ENCODE measurements at places on chromosomes 4 and X.

GRCh38 chrX:670645-671044 lies 40.1 kb downstream of the SHOX start:
- no peak for DNase-seq

DNA sequence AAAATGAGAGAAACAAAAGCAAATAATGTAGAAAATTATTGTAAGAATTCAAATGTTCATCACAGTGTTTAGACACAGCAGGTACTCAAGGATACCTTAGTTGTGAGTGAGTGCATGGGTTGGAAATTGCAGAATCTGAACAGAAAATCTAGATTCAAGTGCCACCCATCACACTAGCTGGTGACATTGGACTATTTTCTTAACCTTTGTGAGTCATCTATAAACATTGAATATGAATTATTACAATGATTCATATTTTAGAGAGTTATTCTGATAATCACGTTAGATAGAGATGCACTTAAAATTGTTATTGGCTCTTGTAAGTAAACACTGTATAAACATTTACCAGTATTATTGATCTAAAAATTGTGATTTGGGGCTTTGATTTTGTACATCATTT lies 1113.1 kb downstream of the STIM2 start:
- DNase-seq: no peak

DNA sequence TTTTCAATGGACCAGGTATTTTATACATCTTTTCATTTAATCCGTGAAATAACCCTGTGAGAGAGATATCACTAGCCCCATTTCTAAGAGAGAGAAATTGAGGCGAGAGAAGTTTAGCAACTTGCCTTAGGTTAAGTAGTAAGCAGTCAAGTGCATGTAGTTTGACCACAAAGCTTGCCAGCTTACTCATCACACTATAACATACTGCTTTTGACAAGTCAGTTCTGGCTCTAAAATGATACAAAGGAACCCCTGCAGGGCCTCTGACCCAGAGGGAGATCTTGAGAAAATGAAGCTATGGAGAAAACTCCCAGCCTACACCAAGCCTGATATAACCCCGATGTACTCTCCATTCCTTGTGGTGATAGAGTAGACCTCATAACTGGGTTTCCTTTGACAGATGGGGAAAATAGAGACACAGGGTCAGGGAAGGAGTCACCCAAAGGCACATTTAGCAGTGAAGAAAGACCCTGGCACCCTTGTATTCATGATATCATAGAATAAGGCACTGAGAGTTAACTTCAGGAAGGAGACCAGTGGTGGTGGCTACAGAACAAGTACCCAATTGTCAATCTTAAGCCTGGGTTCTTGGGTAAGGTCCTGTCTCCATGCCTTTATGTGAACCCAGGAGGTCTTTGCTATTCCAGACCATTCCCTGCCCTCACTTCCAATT lies 60.2 kb upstream of the MSN start:
- DNase-seq: no peak

- peak; percentile 1 for DNase-seq
These were observed 207.5 kb upstream of the FTHL17 start for GRCh38 chrX:31279359-31279758.

- DNase-seq: no peak
These were observed 8.8 kb downstream of the CHST7 start for GRCh38 chrX:46582325-46582724.

DNA sequence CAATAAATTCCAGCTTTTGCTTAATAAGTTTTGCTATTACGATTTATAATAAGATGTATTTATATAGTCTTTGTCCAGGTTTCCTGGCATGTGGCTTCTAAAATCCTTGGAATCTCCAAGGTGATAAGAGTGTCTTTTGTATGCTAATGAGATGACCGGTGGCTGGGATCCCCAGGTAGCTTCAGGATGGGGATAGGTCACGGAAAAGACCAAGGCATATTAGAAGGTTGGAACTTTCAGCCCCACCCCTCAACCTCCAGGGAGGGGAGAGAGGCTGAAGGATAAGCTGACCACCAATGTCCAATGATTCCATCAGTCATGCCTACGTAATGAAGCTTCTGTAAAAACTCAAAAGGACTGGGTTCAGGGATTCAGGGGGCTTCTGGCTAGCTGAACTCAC lies 41.7 kb downstream of the SMIM20 start:
- DNase-seq: no peak

- DNase-seq: no peak
These were observed 59.0 kb upstream of the AFF2 start for GRCh38 chrX:148441387-148441786.

DNA sequence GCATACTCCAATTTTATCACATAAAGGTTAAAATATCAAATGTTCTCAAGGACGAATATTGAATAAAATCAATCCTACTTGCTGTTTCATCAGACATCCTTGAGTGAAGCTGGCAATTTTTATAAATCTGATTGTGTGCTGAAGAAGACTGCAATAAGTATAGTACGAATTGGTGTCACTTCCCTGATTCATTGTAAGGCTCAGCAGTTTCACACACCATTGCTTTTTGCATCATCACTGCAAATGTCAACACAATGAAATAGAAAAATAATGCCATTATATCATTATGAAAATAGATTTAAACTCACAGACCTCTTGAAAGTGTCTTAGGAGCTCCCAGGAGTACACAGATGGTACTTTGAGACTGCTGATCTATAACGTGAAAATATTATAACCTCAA lies 172.5 kb downstream of the ANKRD50 start:
- DNase-seq: no peak

DNA sequence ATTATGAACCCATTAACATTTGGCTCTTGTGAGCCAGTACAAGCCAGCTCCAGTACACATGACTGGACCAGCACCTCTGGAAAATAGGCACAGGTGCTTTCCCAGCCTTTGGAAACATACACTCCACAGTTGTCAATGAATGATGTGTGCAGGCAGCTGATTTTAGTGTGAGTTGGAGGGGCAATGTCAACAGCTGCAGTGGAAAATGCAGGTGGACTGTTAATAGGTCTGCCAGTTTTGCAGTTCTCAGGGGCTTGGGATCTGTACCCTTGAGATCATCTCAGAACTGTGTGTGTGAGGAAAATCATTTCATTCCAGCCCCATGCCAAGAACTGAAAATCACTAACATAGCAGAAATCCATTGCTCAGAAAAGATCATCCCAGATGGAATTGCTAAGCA lies 81.7 kb upstream of the CHRDL1 start:
- no peak for DNase-seq

GRCh38 chrX:38287674-38288073 lies 39.6 kb downstream of the RPGR start:
- DNase-seq: no peak

DNA sequence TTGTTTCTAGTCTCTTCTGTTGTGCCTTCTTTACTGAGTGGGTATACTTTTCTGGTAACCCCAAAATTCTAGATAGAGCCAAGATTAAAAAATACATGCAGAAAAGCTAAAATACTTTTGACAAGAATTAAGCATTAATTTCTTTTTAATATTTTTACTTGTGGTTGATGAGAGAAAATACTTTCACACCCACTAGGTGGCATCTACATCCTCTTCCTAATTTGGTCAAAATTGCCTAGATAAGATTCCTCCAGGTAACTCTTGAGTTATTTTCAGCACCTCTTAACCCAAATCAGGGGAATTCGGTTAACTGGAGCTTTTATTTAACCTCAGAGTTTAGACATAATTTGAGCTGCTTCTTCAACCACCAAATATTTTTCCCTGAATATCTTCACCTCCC lies 28.4 kb upstream of the COX7B2 start:
- no peak for DNase-seq

- DNase-seq: no peak
These were observed 2.1 kb downstream of the ANOS1 start for GRCh38 chrX:8729811-8730210.

DNA sequence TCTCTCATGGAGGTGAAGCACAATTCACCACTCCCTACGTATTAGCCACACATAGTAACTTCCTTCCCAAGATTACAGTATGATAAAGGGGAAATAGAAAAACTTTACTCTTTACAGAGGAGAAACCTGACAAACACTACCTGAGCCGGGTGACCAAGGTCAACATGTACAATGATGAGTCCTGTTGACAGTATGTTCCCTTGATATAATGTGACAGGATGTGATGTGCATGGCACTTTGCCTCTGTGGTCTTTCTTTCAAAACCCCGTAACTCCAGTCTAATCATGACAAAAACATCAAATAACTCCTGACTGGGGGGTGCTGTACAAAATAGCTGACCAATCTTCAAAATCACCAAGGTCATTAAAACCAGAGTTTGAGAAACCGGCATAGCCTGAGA lies 60.6 kb downstream of the CD99L2 start:
- DNase-seq: no peak

GRCh38 chr4:11250510-11250909 lies 178.2 kb downstream of the HS3ST1 start:
- DNase-seq: no peak

- no peak for DNase-seq
These were observed 343.7 kb downstream of the MID1IP1 start for GRCh38 chrX:39144956-39145355.

GRCh38 chrX:45524296-45524695 lies 323.6 kb upstream of the DIPK2B start:
- no peak for DNase-seq

GRCh38 chr4:6338951-6339817 lies 69.5 kb downstream of the WFS1 start:
- DNase-seq: no peak

GRCh38 chrX:148134578-148134977 lies 153.4 kb downstream of the FMR1NB start:
- DNase-seq: no peak

DNA sequence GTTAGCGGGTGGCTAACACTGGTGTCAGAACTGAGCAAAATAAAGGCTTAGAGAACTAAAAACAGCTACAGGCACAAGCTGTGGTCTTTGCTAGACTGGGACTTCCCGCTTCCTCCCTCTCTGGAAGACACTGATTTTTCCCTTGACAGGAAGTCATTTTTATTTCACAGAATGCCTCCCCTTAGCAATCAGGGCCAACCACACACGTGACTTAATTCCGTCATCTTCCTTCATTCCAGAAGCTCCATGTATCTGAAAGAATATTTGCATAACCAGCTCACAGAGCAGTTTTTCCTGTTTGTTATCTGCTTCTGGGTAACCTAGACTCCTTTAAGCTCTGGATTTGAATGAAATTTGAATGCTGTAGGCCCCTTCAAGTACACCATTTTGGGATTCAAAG lies 327.5 kb upstream of the FRG1 start:
- DNase-seq: no peak

DNA sequence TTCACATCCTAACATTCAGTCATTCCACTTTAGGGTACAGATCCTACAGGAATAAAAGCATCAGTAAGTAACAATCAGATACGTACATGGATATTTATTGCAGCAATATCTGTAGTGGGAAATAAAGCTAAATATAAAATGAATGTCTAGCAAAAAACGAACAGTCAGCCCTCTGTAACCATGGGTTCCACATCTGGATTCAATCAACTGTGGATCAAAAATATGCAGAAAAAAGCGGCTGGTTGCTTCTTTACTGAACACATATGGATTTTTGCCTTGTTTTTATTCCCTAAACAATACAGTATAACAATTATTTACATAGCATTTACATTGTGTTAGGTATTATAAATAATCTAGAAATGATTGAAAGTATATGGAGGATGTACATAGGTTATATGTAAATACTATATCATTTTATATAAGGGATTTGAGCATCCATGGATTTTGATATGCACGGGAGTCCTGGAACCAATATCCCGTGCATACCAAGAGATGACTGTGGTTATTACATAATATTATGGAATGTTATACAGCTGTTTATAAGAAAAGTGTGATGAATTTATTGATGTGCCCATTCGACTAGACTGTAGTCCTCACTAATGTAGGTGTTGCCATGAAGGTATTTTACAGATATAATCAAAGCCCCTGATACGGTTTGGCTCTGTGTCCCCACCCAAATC lies 132.8 kb downstream of the ARHGEF9 start:
- no peak for DNase-seq

DNA sequence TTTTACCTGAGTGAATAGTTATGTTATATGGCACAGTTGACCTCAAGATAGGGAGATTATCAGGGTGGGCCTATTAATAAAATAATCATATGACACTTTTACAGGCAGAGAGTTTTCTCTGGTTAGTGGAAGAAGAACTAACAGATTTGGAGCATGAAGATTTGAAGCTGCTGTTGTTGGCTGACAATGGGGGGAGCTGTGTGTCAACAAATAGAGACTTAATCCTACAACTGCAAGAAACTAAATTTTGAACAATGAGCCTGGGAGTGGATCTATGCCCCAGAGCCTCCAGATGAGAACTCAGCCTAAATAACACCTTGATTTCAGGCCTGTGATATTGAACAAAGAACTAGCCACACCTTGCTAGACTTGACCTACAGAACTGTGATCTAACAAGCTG lies 7.2 kb upstream of the CCSER1 start:
- DNase-seq: peak; percentile 18

- DNase-seq: no peak
These were observed 576.9 kb upstream of the PCDH10 start for GRCh38 chr4:132572210-132572609.

GRCh38 chr4:132071815-132072214 lies 1077.3 kb upstream of the PCDH10 start:
- DNase-seq: no peak

DNA sequence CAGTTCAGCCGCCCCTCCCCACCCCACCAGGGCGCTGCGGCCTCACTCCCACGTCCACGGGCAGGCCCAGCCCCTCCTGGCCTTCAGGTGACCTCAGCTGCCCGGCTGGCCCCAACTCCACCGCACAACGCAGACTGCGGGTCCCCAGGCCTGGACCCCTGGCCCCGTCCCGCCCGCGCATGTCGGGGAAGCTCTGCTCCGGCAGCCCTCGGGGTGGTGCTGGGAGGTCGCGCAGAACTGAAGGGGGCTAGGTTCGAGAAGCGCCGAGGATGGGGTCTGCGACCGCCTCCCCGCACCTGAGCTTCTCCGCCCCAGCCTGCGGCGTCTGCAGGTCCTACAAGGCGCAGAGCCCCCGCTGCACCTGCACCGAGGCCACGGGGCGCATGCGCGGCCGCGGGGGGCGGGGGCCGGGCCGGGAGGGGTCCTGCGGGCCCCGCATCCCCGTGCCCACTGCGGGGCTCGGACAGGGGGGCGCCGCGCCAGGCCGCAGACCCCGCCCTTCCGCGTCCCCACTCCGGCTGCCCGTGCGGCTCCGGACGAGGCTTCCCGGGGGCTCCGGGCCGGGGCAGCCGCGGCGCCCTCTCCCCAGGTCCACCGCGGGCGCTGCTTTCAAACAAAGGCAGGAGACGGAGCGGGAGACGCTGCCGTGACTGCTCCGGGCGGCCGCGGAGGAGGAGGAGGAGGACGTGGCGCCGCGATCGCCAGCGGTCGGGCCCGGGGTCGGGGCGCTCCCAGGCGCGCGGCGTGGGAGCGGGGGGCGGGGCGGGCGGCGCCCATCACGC lies 672 bp upstream of the NAT8L start:
- DNase-seq: no peak

- no peak for DNase-seq
These were observed 171.4 kb downstream of the FRMPD4 start for GRCh38 chrX:12309744-12310076.

DNA sequence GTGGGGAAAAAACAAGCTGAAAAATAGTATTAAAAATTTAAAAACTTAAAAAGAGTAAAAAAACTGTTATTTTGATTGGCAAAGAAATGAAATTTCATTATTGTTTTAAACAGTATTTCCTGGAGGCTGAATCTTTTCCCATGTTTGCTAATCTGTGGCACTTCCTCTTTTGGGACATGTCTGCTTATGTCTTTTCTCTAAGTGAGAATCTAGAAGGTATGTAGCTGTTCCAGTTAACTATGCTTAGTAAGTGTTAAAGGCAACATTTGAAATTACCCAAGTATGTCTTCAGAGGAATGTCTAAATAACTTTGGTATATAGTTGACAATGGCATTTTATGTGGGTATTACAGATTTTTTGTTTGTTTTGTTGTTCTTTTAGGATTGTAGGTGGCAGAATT lies 81.6 kb upstream of the TBC1D9 start:
- DNase-seq: no peak

- DNase-seq: peak; percentile 7
These were observed 5.1 kb upstream of the CXCL10 start for GRCh38 chr4:76028350-76028765.

Measured in hematopoietic multipotent progenitor cell treated with erythropoietin and hydrocortisone succinate and interleukin-3 and kit ligand, for 8 days (in vitro differentiated cells).